ENCODE measurements at places on chromosomes 4 and X. TPM values are rescaled to one million over a fixed set of nuclear protein-coding genes. Genes with fewer than 3 reads are reported as not detected.

CENPVL2 gene
- 0.64 TPM for total RNA-seq

XKRX gene
- total RNA-seq, result 0.99 TPM

THOC2 gene
- 80.0 TPM for total RNA-seq

CITED1 gene
- total RNA-seq, result not detected

FOXR2 gene
- total RNA-seq, result not detected

ARHGAP6 gene
- total RNA-seq, result 0.48 TPM

CXCL9 gene
- not detected for total RNA-seq

P2RY8 gene
- not detected for total RNA-seq

AR gene
- 1.5 TPM for total RNA-seq

YIPF7 gene
- total RNA-seq, result not detected

DNA sequence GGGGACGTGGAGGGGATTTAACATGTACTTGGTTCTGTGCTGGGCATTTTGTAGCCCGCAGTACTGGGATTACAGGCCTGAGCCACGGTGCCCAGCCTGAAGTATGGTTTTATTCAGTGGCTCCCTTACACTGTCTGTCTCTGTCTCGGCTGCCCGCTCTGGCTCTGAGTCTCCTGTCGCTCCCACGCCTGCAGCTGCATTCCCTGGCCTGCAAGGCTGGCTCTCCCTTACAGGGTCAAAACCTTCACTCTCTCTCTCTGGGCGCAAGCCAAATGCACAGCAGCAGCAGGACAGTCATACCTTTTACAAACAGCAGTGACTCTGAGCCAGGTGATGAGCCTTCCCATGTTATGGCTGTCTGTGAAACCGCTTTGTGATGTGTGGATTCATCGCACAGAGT is 72.1 kb downstream of the HTRA3 start:
- no peaks in the 10 kb centered on the region for H3K36me3 ChIP-seq
- H3K27ac ChIP-seq, result no peak overlapping the region
- no peak overlapping the region for H3K4me3 ChIP-seq
- H3K4me1 ChIP-seq, result no peaks in the 10 kb centered on the region
- peak; percentile 33 for DNase-seq
- H3K27me3 ChIP-seq, result no peaks in the 10 kb centered on the region

- H3K36me3 ChIP-seq, result no peaks in the 10 kb centered on the region
- H3K4me3 ChIP-seq, result no peak overlapping the region
- H3K27me3 ChIP-seq, result peaks cover 17% of the 10 kb centered on the region
These were observed 89.1 kb upstream of the TSPAN5 start for GRCh38 chr4:98747393-98748091.

DNA sequence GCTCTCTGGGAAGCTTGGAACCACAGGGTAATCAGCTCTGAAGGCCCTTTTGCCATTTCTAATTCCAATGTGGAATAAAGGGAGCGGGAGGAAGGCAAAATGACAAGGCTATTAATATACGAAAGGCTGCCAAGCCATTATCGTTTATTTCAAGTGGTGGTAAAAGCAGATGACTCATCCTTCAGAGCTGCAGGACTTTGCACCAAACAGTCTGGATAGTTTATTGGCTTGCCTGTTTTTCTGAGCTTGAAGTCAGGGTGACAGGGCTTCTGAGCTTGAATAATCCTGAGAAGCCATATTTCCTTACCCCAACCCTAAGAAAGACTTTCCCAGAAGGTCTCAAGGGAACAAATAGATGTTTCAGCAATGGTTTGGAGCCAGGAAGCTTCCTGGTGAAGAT is 7.7 kb upstream of the GABRE start:
- no peak overlapping the region for H3K27ac ChIP-seq
- H3K4me1 ChIP-seq, result no peaks in the 10 kb centered on the region
- no peak overlapping the region for H3K4me3 ChIP-seq
- H3K36me3 ChIP-seq, result no peaks in the 10 kb centered on the region

DNA sequence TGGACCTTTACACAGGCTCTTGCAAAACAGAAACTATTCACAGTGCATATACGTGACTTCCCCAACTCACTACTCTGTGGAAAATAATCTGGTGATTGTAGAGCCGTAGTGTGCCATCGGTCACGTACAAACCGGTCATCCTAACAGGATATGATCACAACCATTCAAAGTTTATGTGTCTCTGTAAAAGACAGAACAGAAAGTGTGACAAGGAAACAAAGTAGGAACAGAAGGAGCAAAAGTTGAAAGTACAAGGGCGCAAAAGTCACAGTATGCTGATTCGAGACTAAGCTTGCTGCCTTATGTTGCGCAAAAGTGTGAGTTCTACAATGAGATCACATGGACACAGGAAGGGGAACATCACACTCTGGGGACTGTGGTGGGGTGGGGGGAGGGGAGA is 18.6 kb downstream of the MEPE start:
- H3K27ac ChIP-seq, result no peak overlapping the region
- peaks cover 6% of the 10 kb centered on the region for H3K4me1 ChIP-seq
- H3K4me3 ChIP-seq, result no peak overlapping the region
- no peaks in the 10 kb centered on the region for H3K27me3 ChIP-seq
- no peak for DNase-seq

- H3K4me1 ChIP-seq, result no peaks in the 10 kb centered on the region
- peak; percentile 59 for DNase-seq
- no peaks in the 10 kb centered on the region for H3K27me3 ChIP-seq
- no peak overlapping the region for H3K4me3 ChIP-seq
- H3K27ac ChIP-seq, result no peak overlapping the region
These were observed 954.3 kb downstream of the PCDH7 start for GRCh38 chr4:31674313-31674947.

- peak overlapping the region; percentile 45 for H3K4me3 ChIP-seq
- peak overlapping the region; percentile 82 for H3K27ac ChIP-seq
- H3K27me3 ChIP-seq, result no peaks in the 10 kb centered on the region
- H3K4me1 ChIP-seq, result peaks cover 4% of the 10 kb centered on the region
- no peaks in the 10 kb centered on the region for H3K36me3 ChIP-seq
- no peak for DNase-seq
These were observed 10.4 kb downstream of the SMPX start for GRCh38 chrX:21747558-21747957.

GRCh38 chrX:151633157-151633556 is 62.1 kb upstream of the PRRG3 start:
- H3K27ac ChIP-seq, result no peak overlapping the region
- no peaks in the 10 kb centered on the region for H3K27me3 ChIP-seq
- H3K4me1 ChIP-seq, result no peaks in the 10 kb centered on the region
- no peaks in the 10 kb centered on the region for H3K36me3 ChIP-seq
- no peak overlapping the region for H3K4me3 ChIP-seq

DNA sequence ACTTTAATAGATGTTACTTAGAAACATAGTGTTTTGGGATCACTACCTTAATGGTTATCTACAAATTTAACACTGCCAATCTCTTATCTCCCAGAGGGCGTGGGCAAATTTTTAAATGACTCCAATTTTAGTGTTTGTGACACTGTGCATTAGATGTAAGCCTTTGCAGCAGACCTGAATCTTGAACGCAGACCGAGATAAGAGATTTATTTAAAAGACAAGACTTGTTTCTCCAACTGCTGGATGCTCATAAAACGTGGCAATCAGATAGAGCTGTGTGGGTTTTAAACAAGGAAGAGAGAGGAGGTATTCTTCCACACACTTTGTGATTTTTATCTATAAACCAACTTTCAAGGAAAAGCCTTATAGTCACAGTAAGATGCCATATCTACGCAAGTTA is 252.5 kb upstream of the NR3C2 start:
- DNase-seq, result no peak
- H3K27me3 ChIP-seq, result no peaks in the 10 kb centered on the region
- H3K27ac ChIP-seq, result no peak overlapping the region
- H3K4me3 ChIP-seq, result no peak overlapping the region
- no peaks in the 10 kb centered on the region for H3K4me1 ChIP-seq
- no peaks in the 10 kb centered on the region for H3K36me3 ChIP-seq

GRCh38 chrX:8845060-8845459 is 43.9 kb upstream of the FAM9A start:
- H3K27me3 ChIP-seq, result no peaks in the 10 kb centered on the region
- no peak overlapping the region for H3K4me3 ChIP-seq
- no peak overlapping the region for H3K27ac ChIP-seq
- H3K4me1 ChIP-seq, result no peaks in the 10 kb centered on the region

- no peaks in the 10 kb centered on the region for H3K36me3 ChIP-seq
- no peak for DNase-seq
- no peak overlapping the region for H3K4me3 ChIP-seq
- H3K27me3 ChIP-seq, result no peaks in the 10 kb centered on the region
- no peak overlapping the region for H3K27ac ChIP-seq
- H3K4me1 ChIP-seq, result no peaks in the 10 kb centered on the region
These were observed 17.2 kb downstream of the VGLL1 start for GRCh38 chrX:136549226-136549625.

GRCh38 chr4:42482516-42483327 is 85.4 kb downstream of the SHISA3 start:
- H3K36me3 ChIP-seq, result no peaks in the 10 kb centered on the region
- peak overlapping the region; percentile 42 for H3K27ac ChIP-seq
- no peak overlapping the region for H3K4me3 ChIP-seq
- H3K4me1 ChIP-seq, result no peaks in the 10 kb centered on the region
- H3K27me3 ChIP-seq, result no peaks in the 10 kb centered on the region

DNA sequence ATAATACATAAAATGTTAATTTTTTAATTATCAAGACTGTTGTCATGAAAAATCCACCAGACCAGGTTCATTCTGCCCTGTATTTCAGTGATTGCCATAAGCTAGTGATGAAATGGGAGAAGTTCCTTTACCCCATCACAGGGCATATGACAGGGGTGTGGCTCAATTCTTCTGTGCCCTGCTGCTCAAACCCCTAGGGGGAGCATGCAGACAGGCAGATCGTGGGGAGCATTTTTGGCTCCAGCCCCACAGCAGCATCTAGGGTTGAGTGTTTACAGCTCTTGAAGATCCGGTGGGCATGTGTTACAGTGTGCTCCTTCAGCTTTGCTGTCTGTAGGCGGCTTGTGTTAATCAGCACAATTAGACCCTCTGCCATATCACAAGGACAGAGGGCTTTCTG is 700.7 kb downstream of the PCDH18 start:
- no peak overlapping the region for H3K27ac ChIP-seq
- peak; percentile 58 for DNase-seq
- H3K27me3 ChIP-seq, result no peaks in the 10 kb centered on the region
- no peaks in the 10 kb centered on the region for H3K4me1 ChIP-seq

DNA sequence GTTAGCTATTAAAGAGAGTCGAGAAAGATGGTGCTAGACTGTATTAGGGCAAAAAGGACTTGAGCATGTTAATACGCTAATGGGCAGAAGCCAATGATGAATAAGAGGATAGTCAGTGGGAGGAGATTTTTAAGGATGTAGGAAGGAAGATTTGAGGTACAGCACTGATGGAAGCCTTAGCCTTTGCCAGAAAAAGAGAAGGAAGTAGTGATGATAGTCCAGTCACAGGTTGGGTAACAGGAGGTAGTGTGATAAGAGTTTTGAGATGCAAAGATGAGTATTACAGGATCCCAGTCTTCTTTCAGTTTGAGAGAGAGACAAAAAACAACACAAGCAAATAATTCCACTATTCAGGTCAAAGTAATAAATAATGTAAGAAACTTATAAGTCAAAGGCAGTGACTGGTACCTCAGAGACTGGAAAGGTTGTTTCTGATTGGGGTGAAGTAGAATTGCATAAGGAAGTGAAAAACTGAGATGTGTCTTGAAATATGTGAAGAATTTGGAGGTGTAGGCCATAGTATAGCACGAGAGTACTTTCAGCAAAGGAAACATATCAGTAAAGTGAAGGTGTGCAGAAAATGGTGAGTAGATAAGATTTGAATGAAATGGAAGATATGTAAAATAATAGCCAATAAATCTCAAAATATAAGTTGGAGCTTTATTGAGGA is 22.1 kb upstream of the NDNF start:
- H3K36me3 ChIP-seq, result no peaks in the 10 kb centered on the region
- H3K27me3 ChIP-seq, result no peaks in the 10 kb centered on the region
- DNase-seq, result no peak
- H3K4me1 ChIP-seq, result no peaks in the 10 kb centered on the region
- no peak overlapping the region for H3K27ac ChIP-seq

DNA sequence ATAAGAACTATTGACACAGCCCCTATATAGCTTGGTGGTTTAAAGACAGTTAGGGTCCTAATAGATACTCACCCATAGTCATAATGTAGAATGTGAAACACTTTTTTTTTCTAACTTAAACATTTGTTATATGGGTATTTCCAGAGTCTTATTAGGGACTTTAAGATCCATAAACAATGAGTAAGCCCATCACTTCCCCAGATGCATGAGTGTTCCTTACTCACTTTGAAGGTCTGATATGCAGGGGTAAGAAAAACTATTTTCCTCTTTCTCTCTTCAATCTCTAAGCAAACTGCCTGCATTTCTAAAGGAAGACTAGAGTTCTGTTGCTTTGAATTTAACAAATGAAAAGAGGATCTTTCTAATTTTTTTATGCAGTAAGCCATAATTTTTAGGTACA is 443.6 kb upstream of the PITX2 start:
- H3K27me3 ChIP-seq, result no peaks in the 10 kb centered on the region
- H3K36me3 ChIP-seq, result no peaks in the 10 kb centered on the region
- H3K4me3 ChIP-seq, result no peak overlapping the region
- H3K27ac ChIP-seq, result no peak overlapping the region

DNA sequence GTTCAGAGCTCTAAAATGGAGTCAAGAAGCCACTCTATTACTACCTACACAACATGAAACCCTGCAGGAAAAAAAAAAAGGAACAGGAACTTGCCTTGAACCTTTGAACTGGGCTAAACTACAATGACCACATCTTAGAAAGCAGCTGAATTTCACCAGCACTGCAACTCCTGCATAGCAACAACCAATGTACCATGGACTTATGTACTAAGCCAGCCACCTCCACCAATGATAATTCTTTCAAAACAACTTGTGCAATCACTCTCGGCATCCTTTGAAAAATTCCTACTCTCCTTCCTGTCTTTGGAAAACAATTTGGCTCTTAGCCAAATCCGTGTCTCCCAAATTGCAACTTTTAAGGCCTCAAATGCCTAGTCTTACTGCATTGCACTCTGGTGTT is 26.8 kb upstream of the FMR1 start:
- no peaks in the 10 kb centered on the region for H3K36me3 ChIP-seq
- no peak overlapping the region for H3K27ac ChIP-seq
- H3K4me1 ChIP-seq, result no peaks in the 10 kb centered on the region
- H3K4me3 ChIP-seq, result no peak overlapping the region
- H3K27me3 ChIP-seq, result no peaks in the 10 kb centered on the region

DNA sequence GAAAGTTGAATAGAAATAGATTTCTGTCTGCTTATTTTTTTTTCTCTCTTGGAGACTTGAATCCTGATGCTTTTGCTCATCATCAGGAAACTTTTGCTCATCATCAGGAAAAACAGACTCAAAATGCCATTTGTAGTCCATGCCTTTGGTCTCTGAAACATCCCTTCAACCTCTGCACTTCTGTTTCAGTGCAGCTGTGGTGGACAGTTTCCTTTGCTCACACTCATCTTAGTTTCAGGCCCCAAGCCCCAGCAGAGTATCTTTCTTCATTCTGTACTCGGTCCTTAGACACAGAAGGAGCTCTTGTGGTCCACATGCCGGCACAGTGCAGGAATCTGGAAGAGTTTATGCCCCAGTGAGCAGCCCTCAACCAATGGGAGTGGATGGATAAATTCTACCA is 337.9 kb downstream of the PPP3CA start:
- H3K4me1 ChIP-seq, result no peaks in the 10 kb centered on the region
- H3K27me3 ChIP-seq, result no peaks in the 10 kb centered on the region
- H3K27ac ChIP-seq, result no peak overlapping the region
- H3K36me3 ChIP-seq, result no peaks in the 10 kb centered on the region
- no peak overlapping the region for H3K4me3 ChIP-seq

Data from endodermal cell (in vitro differentiated cells).